ENCODE measurements at places on chromosomes 11 and 22.

DNA sequence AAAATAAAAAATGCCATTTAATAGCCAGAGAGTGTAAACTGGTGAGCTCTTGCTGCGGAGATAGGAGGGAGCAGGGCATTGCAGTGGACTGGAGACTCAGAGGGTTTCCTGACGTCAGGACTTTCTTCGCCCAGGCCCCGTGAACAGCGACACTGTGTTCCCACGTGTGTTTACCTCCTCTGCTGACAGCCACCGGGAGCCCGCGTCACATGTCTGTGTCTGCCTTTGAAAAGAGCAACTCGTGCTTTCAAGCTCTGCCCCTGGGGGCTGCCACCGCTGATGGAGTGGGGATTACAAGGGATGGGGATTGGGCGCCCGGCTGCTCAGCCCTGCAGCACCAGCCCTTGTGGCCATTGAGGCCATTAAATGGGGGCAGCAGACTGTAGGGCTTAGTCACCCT is 3.3 kb downstream of the TANGO2 start:
- DNase-seq: no peak

DNA sequence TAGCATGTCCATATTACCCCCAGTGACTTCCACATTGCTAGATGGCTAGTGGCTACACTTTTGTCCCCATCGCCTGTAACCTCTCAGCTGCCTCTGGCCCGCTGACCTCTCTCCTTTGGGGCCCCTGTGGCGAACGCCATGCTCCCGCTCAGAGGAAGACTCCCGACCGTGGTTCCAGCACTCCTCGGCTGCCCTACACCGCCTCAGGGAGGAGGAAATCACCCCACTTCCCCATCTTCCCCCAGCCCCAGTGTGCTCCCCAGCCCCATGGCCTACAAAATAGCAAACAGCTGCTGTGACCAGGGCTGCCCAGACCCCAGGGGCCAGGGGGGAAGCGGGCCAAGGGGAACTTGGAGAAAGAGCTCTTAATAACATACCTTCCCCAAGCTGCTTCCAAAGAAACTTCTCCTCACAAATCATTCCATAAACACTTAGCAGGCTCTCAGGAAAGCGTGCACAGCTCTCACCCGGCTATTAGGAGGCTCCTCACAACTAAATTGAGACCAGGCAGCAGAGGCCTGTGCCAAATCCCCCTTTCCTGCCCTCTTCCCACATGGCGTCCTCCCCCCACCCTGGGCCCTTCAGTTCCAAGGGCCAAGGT is 63.5 kb upstream of the WNT11 start:
- DNase-seq: no peak

DNA sequence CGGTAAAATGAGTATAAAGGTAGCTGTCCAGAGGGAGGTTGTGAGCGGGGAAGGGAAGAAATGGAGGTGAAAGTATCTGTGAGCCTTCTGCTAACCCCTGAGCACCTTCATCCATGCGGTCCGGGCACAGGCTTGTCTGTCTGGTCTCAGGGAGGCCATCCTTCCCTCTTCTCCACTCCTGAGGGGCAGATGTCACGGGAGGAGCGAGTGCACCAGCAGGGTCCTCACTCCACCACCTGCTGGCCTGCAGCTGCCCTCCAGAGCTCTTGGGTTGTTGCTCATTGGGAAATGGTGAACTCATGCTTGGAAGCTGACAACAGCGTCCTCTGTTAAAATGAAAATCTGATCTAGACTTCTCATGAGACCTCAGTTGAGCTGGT is 33.8 kb upstream of the WNT11 start:
- no peak for DNase-seq

- DNase-seq: no peak
These were observed 16.0 kb downstream of the KREMEN1 start for GRCh38 chr22:29088809-29089208.

- no peak for DNase-seq
These were observed 154.3 kb upstream of the TBCEL start for GRCh38 chr11:120869516-120870011.

Measured in stimulated activated CD8-positive, alpha-beta memory T cell treated with anti-CD3 and anti-CD28 coated beads, Interleukin-4, amount 100 ng/mL, for 1 hour (primary cell).